ENCODE measurements at places on chromosomes 13 and 19. TPM values are rescaled to one million over a fixed set of nuclear protein-coding genes. Genes with fewer than 3 reads are reported as not detected.

DNA sequence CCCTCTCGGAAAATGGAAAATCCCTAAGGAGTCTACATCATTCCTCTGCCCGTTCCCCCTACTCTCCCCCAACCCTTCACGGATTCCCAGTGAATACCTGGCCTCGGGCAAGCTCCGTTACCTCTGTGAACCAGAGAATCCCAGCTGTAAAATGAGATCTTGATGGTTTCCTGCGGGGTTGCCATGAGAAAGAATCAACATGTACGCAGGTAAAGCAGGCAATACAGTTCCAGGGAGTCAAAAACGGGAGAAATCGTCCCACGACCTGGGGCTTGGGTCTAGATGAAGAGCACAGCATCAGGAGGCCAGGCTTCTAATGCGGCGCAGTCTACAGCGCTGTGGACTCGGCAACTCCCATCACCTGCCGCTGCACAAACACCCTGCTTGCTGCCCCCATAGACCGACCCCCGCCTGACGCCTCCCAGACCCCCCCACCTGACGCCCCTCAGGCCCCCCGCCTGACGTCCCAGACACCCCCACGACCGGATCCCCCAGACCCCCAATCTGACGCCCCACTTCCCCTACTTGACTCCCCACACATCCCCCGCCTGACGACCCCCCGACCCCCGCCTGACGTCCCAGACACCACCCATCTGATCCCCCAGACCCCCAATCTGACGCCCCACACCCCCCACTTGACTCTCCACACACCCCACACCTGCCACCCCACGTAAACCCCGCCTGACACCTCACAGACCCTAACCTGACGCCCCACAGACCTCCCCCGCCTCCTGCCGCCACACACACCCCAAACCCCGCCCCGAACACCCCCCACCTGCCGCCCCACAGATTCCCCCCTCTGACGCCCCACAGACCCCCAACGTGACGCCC is 680 bp downstream of the LIG4 start:
- no peak for DNase-seq

Gene STK11
- total RNA-seq: 72.2 TPM

DNA sequence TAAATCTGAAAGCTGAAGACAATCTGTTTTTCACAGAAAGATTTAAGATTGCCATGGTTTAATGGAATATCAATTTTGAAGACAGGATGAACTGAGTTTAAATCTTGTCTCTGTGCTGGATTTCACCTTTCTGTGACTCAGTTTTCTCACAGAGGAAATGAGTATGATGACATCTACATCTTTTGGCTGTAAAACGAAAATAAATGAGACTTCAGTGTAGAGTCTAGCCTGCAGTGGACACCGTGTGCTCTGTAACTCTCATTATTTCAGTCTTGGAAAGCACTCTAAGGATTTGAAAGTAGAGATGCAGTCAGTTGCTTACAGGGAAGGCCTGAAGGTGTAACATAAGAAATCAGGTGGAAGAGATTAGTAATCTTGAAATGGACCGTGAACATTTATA is 150.4 kb downstream of the NALCN start:
- DNase-seq: no peak

- DNase-seq: no peak
These were observed 354.9 kb downstream of the FOXO1 start for GRCh38 chr13:40311356-40312101.

DNA sequence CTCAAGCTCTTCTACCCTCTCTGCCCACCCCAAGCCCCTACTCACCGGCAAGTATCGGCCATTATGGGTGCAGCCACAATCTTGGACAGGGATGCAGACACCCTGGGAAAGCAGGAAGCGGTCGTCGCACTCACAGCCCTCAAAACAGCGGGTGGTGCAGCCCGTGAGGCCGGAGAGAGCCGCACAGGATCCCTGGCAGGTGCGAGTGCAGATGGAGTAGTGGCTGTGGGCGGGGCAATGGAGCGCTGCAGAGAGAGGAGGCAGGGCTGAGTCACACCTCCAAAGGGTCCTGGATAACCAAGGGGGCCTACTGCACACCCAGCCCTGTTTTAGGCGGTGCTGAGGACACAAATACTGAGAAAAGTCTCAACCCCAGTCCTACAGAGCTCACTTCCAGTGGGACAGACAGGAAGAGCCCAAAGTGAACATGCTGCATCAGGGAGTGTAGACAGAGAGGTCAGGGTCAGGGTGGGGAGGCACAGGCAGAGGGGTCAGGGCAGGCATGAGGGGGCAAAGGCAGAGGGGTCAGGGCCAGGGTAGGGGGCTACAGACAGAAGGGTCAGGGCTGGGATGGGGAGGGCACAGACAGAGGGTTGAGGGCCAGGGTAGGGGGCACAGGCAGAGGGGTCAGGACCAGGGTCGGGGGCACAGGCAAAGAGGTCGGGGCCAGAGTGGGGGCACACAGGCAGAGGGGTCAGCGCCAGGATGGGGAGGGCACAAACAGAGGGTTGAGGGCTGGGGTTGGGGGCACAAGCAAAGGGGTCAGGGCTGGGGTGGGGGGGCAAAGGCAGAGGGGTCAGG is 24.2 kb upstream of the FBL start:
- no peak for DNase-seq

Gene KIR3DL2
- total RNA-seq: not detected

Gene RCBTB2
- total RNA-seq: 18.3 TPM

DNA sequence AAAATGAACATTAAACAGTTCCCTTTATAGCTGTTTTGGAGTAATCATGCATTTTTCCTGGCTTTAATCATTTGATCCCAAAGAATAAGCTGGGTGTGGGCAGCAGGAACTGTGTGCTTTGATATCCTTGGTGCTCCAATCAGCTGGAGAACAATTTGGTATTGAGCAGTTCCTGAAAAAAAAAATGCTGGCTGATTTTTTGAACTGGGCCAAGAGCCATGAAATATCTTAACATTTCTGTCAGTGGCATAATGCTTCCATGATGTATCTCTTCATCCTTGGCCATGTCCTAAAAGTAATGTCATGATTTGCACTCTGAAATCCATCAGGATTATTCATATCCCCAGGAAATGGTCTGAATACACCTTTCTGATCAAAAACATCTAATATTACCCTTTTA is 134.7 kb downstream of the LHFPL6 start:
- no peak for DNase-seq

Gene EMC10
- total RNA-seq: 182 TPM
